Lower leg skin (tissue), 4 donors: ENCODE measurements at places on chromosomes 12 and 14.

DNA sequence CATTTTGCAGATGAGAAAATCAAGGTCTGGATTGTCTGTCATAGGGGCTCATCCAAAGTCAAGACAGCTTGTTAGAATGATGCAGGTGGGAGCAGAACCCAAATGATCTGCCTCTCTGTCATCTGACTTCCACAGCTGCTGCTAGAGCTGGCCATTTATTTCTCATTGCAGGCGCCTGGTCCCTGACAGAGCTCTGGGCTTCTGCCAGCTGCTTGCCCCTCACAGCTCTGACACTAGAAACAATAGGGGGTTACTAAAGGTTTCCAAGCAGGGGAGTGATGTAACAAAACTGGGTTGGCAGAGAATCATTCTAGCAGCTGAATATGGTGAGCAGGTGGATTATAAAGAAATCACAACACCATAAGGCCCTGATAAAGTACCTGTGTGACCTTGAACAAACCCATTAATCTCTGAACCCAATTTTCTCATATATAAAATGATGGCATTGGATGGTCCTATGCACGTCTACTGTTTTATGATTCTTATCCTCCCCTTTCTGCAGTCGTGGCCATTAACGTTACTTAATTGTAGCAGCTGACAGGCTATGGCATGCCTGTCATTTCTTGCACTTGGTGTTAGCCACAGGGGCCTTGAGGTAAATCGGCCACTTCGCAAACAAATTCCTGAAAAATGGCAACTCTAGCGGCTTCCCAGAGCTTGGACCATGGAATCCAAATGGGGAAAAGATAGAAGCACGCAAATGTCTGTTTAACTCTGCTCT, 134.6 kb downstream of the RMST start:
- no peak for DNase-seq

DNA sequence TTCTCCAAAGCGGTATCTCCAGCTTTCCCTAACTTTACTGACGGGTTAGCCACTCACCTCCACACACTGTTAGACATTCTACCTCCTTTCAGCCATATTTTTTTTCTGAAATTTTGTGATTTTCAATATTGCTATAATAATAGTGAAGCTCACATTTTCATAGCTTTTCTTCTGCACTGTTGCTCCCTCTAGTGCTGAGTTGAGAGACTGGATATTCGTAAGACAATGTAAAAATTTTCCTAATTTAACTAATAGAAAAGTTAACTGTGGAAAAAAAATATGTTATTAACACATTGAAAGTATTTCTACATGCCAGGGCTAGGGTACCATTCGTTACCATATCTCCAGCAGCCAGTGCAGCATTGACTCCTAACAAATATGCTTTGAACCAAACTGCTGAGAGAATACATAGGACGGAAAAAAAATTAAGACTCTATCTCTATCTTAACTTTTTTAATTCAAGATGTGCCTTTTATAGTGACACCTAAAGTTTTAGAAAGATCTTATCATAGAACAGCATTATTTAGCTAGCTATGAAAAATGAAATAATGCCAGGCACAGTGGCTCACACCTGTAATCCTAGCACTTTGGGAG, 48.7 kb upstream of the ABCC9 start:
- no peak for DNase-seq

GRCh38 chr14:101796479-101796878, 35.0 kb downstream of the PPP2R5C start:
- no peak for DNase-seq

DNA sequence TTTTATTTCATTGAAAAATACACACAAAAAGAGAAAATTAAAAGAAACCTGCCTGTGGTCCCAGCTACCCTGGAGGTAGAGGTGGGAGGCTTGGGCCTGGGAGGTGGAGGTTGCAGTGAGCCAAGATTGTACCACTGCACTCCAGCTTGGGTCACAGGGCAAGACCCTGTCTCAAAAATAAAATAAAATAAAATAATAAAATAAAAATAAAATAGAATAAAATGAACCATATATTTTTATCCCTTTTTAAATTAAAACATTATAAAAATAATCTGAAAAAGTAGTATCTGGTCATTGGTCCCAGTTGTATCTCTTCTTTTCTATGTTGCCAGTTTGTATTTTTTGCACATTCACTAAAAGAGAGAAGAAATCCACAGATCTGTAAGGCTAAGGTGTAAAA, 16.7 kb upstream of the FAM234B start:
- DNase-seq = no peak

- no peak for DNase-seq
These were observed 1.8 kb upstream of the CEP170B start for GRCh38 chr14:104863131-104863862.
